G401 (cell line): ENCODE measurements at places on chromosomes 13 and 19. TPM values are rescaled to one million over a fixed set of nuclear protein-coding genes. Genes with fewer than 3 reads are reported as not detected.

The P2RY11 gene
- 6.6 and 8.0 TPM in 2 replicates for total RNA-seq

The KLHL1 gene
- not detected in 2 replicates for total RNA-seq

DNA sequence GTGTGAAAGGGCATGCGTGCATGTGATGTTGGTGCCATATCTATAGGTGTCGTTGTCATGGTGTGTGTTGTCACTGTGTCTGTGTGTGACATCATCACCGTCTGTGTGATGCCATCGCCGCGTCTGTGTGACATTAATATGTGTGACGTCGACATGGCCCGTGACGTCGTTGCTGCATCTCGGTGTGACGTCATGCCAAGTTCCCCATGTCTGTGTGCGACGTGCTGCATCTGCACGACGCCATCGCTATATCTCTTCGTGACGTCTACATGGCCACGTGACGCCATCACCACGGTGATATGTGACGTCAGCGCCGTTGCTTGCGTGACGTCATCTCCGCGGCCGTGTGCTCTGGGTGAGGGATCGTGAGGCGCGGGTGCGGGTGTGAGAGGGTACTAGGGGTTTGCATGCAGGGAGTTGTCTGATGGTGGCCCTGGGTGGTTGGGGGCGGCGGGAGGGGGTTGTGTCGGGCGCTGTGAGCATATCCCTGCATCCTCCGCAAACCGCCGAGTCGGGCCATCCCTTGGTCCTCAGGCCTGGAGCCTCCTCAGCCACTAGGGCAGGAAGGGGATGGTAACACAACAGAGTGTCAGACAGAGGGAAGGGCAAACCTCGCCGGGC lies 14.6 kb downstream of the GTPBP3 start:
- DNase-seq, result no peak

The MUC16 gene
- not detected in 2 replicates for total RNA-seq

DNA sequence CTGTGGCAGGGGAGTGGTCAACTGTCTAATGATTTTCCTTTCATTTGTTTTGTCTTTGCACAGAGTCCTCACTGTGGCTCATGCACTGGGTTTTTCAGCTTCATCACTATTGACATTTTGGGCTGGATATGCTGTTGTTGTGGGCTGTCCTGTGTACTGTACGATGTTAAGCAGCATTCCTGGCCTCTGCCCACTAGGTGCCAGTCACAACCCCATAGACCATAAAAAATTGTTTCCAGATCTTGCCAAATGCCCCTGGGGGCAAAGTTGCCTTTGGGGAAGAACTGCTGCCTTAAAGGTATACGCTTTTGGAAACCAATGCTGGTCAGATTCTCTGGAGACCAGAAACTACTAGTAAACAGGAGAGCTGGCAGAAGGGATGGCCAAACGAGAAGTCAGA lies 310.4 kb downstream of the SPRY2 start:
- DNase-seq, result no peak

- DNase-seq, result no peak
These were observed 1134.3 kb downstream of the SLITRK1 start for GRCh38 chr13:82747958-82748357.

The PRR12 gene
- total RNA-seq, result 0.49 and 3.0 TPM in 2 replicates

- peak; percentile 6 for DNase-seq
These were observed 103.5 kb downstream of the POSTN start for GRCh38 chr13:37495046-37495445.

DNA sequence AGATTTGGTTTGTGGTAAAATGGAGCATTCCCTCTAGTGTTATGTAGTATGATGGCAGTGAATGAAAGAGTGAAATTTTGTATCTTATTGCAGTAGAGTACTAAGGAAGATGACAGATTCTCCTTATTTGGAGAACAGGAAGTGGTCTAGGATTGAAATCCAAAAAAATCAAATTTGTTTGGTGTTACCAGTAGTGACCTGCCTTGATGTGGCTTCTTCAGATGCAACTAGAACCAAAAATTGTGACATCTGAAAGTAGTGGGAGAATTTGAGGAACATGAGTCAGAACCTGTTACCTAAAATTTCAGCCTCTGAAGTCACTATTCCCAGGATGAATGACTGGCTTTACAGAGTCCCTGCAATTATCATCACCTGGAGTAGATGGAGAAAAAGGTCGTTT lies 165.9 kb downstream of the KLF5 start:
- no peak for DNase-seq

- DNase-seq, result no peak
These were observed 311.3 kb downstream of the KLF5 start for GRCh38 chr13:73370066-73370465.

DNA sequence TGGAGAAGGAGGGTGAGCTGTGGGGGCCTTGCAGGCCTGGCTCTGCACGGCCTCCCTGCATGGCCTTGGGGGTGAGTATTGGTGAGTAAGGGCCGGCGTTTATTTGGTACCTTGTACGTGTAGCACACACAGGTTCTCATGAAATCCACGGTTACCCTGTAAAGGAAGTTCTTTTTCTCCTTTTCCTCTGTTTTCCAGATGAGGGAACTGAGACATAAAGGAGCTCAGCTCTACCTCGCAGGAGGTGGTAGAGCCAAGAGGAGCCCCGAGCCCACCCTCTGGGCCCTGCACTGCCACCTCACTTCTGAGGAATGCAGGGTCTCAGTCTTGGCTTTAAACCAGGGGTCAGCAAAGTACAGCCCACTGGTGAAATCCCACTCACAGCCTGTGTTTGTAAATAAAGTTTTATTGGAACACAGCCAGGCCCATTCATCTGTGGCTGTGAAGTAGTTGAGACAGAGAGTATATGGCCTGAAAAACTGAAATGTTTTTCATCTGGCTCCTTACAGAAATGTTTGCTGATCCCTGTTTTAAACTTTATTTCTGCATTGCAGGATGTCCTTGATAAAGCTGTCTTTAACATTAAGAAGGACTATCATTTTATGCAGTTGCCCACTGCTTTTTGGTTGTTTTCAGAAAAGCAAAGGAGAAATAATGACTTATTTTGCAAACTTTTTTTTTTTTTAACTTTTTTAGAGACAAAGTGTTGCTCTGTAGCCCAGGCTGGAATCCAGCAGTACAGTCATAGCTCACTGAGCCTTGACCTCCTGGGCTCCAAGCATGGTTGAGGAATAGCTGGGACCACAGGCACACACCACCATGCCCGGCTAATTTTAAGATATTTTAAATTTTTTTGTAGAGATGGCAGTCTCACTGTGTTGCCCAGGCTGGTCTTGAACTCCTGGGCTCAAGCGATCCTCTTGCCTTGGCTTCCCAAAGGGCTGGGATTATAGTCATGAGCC lies 6.4 kb downstream of the EPN1 start:
- no peak for DNase-seq

The ZSWIM9 gene
- 3.1 and 3.6 TPM in 2 replicates for total RNA-seq

The MEDAG gene
- not detected in 2 replicates for total RNA-seq
